ENCODE measurements at places on chromosomes 1 and 21.

- no peak for DNase-seq
Observed at GRCh38 chr21:17472592-17473271, 40.1 kb upstream of the CXADR start.

- DNase-seq: no peak
Observed at GRCh38 chr1:70429757-70430156, 18.7 kb downstream of the CTH start.

GRCh38 chr1:212341090-212341489 lies 55.9 kb downstream of the PPP2R5A start:
- DNase-seq: no peak

- DNase-seq: no peak
Observed at GRCh38 chr21:38490411-38491020, 7.8 kb downstream of the ERG start.

- DNase-seq: no peak
Observed at GRCh38 chr1:145857170-145857569, 1.7 kb downstream of the PIAS3 start.

GRCh38 chr21:38916214-38916964 lies 110.7 kb downstream of the ETS2 start:
- no peak for DNase-seq

DNA sequence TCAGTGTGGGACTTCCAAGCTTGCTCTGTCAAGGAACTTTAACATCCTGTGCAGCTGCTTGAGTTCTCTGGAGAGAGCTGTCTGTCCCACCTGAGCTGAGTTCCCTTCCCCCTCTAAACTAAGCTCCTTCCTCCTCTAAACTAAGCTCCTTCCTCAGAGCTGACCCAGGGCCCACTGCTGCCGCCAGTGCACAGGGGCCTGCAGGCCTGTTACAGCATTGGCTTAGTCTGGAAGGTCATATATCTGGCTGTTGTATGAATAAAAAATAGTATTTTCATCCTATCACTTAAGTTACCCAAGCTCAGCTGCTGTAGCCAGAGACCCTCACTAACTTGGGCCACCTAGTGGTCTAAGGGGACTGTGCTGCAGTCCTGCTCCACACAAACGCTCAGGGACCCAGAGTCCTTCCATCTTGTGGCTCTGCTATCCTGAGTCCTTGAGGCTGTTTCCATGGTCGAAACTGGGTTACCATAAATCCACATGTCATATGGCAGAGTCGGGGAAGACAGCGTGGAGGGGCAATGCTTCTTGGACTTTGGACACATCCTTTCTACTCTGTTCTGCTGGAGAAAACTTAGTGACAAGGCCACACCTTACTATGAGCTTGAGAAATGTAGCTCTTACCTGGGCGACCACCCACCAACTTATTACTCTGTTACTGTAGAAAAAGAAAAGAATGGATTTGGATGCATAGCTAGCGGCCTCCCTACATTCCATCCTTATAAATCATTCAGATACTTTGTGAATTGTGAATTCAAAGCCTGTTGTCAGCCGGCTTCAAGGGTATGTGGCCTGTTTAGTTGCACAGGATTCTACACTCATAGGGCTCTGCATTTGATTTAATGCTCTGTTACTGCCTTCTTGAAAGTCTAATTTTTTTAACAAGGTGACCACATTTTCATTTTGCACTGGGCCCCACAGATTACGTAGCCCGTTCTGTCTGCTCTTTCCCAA lies 71.4 kb upstream of the GCLM start:
- peak; percentile 36 for DNase-seq

GRCh38 chr1:56297208-56297607 lies 282.2 kb downstream of the PLPP3 start:
- no peak for DNase-seq

DNA sequence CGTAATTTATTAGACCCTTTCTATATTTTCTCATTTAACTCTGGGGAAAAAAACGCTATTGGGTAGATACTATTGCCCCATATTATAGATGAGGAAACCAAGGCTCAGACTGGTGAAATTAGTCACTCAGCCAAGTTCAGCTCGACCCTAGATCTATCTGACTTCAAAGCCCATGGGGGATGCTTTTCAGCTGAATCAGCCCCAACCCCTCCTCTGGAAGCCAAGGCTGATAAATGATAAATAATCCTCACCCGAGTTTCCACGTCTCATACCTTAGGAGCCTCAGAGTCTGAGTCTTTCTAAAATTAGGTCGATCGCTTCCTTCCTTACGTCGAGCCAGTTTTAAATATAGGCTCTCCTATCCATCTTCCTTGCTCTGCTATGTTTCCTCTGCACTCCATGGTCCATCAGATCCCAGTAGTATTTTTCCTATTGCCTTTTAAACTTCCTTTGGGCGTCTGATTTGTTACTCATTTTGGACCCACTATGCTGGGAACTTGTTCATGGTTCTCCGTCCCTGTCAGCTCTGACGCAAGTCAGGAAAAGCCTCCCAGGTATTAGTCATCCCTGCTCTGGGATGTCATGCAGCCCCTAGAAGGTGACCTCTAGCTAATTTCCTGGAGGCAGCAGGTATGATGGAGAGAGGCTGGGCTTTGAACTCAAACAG lies 122.8 kb downstream of the PLPP3 start:
- peak; percentile 85 for DNase-seq

DNA sequence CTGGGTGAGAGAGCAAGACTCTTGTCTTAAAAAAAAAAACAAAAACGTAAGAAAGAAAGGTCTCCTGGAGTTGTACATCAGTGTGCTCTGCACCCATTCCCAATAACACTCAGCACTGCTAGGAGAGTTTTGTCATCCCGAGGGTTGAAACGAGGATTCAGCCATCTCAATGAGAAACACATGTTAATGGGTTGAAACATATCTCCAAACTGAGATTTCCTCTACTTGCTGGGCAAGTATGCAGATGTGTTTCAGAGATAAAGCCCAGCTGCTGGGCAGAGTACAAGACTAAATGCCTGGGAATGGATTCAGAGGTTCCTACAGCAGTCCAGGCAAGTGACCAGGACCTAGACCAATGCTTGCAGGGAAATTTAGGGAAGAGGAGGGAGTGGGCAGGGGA lies 2.6 kb upstream of the MFN2 start:
- no peak for DNase-seq

DNA sequence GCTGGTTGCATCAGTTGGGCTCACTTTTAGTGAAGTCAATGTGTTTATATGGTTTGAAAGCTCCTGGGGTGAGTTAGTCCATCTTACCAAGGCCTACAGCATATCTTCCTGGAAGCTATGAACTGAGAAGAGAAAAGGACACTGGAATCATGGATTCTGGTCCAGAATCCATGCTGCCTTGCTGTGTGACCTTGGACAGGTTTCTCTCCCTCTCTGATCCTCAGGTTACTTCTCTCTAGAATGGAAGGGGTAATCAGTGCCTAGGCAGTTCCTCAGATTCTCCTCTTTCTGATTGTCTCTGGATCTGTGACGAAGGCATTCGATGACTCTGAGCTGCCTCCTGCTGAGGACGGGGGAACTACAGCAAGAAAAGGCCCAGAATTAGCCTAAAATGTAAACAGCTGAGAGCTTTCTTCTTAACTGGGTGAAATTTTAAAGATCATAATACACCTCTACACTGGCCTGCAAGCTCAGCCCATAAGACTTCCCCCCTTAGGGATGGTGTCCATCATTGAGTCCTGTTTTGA lies 425.0 kb upstream of the VAMP3 start:
- no peak for DNase-seq

GRCh38 chr1:101357444-101357986 lies 120.7 kb downstream of the S1PR1 start:
- peak; percentile 88 for DNase-seq

GRCh38 chr1:6507037-6507428 lies 15.6 kb upstream of the PLEKHG5 start:
- DNase-seq: no peak

GRCh38 chr1:91851130-91852010 lies 34.6 kb downstream of the TGFBR3 start:
- peak; percentile 95 for DNase-seq

- no peak for DNase-seq
Observed at GRCh38 chr1:14326857-14327256, 271.6 kb upstream of the KAZN start.

All from fibroblast of pulmonary artery (primary cell).